ENCODE measurements at places on chromosomes 3 and 15. TPM values are rescaled to one million over a fixed set of nuclear protein-coding genes. Genes with fewer than 3 reads are reported as not detected.

The PIERCE2 gene
- 5.7 TPM for total RNA-seq

DNA sequence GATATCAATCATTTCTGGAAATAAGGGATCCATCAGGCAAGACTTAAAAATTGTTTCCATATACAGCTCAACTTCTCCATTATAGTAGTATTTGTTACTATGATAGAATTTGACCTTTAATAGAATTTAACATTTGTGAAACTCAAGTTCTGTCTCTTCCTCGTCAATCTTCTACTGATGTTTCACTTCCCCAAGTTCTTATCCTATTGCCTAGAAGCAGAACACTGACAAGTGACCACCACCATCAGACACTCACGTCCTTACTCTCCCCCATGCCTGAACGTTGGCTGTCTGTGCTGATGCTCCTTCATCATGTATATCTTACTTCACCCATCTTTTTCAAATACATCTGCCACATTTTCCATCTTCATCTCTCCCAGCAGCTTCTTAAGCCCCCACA lies 26.6 kb upstream of the TAFA4 start:
- DNase-seq: no peak

DNA sequence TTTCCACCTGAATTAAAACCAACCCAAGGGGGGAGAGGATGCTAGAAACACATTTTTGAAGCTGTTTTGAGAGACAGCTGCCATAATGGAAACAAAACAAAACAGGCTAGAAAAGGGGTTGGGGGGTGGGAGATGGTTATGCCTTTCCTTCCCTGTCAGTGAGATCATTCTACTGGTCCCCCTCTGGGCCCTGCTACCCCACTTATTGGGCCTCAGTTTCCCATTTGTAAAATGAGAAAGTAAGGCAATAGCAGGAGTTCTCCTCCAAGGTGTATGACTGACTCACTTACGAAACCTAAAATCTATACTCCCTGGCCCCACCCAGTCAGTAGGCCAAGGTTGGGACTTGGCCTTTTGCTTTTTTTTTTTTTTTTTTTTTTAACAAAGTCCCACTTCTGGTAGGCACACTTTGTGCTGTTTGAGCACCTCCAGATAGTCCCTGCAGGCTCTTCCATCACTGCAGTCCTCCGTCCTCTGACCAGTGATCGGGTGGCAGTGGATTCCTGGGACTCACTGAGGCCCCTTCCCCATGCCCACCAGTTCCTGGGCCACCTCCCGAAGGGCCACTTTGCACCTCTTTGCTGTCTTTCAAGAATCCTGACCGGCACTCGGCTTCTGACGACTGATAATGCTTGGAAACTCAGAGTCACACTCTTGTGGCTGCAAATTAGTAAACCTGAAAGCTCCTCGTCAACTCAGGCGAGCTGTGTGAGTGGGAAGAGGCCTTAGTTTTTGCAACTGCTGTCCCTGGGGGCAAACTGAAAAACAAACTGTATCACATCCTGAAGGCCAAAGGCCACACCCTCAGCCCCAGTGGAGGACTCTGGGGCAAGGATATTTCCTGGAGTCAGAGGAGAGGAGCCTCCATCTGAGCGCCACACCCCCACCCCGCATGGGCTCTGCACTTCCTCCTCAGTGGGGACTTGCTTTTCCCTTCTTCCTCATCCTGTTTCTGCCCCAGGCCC lies 6.7 kb upstream of the PSTPIP1 start:
- DNase-seq: peak; percentile 62

GRCh38 chr3:12947504-12948369 lies 106.4 kb upstream of the RPL32 start:
- DNase-seq: no peak

The BHLHE40 gene
- 37.4 TPM for total RNA-seq

The VILL gene
- total RNA-seq: 1.7 TPM

- DNase-seq: no peak
Observed at GRCh38 chr3:142287866-142288638, 62.7 kb upstream of the GK5 start.

The FBXL22 gene
- 20.7 TPM for total RNA-seq

DNA sequence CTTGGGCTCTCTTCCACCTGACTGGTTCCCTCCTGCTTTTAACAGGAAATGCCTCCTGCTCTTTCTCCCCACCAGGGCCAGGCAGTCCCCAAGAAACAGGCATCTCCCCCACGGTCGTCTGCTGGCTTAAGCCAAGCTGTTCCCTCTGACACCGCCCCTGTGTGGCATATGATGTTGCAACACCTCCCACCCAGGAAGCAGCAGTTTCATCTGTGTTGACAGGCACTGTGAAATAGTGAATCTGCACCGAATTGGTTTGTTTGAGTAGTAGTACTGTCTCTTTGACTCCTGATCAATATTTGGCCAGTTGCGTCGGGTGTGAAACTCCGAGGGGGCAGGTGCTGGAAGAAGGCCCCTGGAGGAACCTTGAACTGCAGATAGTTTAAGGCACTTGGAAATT lies 188.8 kb downstream of the FEZF2 start:
- no peak for DNase-seq

GRCh38 chr3:23837691-23838090 lies 31.9 kb downstream of the UBE2E1 start:
- DNase-seq: no peak

DNA sequence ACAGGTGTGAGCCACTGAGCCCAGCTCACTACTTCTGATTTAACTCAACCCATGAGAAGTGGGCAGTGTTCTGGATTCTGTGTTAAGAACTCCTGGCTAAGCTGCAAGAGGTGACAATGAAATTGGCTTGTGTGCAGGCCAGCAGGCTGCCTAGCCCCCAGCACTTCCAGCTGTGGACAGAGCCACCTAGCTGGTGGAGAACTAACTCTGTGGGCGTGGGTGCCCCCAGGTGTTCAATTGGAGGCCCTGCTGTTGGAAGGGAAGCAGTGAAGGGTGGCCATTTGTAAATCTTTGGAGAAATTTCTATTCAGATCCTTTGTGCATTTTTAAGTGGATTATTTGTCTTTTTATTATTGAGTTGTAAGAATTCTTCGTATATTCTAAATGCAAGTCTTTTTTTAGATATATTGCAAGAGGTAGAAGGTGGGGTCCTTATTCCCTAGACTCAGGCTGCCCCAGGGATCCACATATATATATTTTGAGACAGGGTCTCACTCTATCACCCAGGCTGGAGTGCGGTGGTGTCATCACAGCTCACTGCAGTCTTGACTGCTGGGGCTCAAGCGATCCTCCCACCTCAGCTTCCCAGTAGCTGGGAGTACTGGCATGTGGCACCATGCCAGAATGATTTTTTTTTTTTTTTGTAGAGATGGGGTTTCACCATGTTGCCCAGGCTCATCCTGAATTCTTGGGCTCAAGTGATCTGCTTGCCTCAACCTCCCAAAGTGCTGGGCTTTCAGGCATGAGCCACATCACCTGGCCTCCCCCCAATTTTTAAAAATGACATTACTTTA lies 7.2 kb upstream of the SCAMP5 start:
- no peak for DNase-seq

DNA sequence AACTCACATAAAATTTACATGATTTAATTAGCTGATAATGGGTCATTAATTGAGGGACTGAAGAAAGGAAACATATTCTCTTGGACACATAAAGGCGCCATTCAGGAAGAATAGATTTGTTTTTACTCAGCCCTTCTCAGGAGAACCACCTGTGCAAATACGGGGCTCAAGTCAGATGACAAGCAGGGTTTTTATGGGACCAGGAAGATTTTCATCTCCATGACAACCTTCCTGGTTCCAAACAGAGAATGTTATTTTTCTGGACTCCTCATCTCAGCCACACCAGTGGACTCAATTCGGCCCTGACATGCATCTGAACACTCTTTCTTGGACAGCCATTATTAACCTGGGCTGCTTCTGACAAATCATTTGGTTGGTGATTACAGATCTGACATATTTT lies 120.5 kb downstream of the PDZRN3 start:
- DNase-seq: no peak

GRCh38 chr15:99168601-99169580 lies 64.0 kb downstream of the SYNM start:
- no peak for DNase-seq

- no peak for DNase-seq
Observed at GRCh38 chr3:105317841-105318240, 48.9 kb upstream of the ALCAM start.

GRCh38 chr15:81298611-81299010 lies 25.3 kb downstream of the STARD5 start:
- no peak for DNase-seq

GRCh38 chr15:75232826-75233503 lies 25.2 kb upstream of the GOLGA6C start:
- no peak for DNase-seq

GRCh38 chr3:133995264-133995663 lies 34.5 kb downstream of the SLCO2A1 start:
- DNase-seq: no peak

- no peak for DNase-seq
Observed at GRCh38 chr3:94561094-94561493, 498.2 kb downstream of the NSUN3 start.

- no peak for DNase-seq
Observed at GRCh38 chr3:5054098-5054497, 68.0 kb upstream of the ARL8B start.

The ZNF639 gene
- total RNA-seq: 27.5 TPM

DNA sequence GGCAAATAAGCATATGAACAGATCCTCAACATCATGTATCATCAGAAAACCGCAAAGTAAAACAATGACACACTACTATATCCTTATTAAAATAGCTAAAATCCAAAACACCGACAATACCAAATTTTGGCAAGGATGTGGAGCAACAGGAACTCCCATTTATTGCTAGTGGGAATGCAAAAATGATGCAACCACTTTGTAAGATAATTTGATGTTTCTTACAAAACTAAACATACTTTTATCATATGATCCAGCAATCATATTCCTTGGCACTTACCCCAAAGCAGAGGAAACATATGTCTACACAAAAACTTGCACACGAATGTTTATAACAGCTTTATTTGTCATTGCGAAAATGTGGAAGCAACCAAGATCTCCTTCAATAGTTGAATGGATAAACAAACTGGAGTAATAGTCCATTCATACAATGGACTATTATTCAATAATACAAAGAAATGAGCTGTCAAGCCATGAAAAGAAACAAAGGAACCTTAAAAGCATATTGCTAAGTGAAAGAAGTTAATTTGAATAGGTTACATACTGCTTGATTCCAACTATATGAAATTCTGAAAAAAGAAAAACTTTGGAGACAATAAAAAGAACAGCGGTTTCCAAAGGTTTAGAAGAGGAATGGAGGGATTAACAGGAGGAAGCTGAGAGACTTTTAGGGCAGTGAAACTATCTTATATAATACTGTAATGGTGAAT lies 172.0 kb downstream of the VPS13C start:
- DNase-seq: no peak

GRCh38 chr3:185540695-185541094 lies 11.7 kb downstream of the LIPH start:
- no peak for DNase-seq

DNA sequence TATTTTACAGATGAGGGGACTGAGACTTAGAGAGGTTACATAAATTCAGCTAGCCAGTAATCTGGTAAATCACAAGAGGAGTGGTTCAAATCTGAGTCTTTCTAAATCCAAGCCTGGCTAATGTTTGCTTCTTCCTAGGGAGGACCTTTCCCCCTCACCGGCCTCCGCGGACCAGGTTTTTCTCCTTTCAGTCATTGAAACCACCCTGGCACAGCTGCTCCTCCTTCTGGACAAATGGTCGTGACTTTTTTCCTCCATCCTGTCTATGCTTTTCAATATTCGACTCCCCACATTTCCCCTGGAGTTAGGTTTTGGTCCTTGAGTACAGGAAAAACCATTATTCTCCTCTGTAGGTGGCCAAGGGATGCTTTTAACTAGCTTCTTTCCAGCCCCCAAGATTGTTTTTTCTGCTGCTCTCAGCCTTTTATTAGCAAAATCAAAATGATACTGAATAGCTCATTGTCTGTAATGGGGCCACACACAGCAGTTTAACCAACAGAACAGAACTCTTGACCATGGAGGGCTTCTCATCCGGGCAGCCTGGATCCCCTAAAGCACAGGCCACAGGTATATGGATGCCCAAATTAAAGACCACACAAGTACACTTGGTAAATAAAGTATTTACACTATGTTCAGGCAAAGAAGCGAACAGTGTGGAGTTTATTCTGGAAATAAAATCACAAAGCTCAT lies 85.9 kb upstream of the KLHL25 start:
- DNase-seq: no peak

DNA sequence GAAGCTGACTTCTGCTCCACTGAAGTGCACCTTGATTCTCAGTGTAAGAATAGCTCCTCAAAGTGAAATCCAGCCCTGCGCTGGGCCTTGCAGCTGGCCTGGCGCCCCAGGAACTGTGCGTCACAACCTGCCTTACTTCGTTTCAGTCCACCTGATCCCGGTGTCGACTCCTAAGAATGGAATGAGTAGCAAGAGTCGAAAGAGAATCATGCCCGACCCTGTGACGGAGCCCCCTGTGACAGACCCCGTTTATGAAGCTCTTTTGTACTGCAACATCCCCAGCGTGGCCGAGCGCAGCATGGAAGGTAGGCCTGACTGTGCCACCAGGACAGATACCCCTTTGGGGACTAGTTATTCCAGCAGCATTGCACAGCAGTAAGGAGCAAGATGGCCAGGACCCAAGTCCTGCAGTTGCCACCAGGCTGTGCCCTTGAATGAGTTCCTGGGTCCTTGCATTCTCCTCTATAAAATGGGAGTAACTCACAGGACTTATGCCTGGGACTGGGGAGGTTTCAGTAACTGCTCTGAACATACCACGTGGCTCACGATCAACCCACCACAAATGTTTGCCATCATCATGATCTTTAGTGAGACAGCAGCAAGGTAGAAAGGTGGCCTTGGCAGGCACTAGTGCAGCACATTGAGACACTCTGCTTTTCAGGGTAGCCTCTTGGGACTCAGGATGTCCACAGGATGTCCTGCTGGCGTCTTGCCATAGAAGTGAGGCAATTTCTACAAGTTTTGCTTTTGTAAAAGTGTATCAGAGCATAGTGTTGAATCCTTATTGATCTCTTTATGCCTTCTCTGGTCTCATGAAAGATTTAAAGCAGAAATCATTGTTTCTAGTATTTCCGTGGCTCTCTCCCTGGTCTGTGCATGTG lies 46.8 kb downstream of the PXYLP1 start:
- DNase-seq: no peak

GRCh38 chr3:127637546-127637945 lies 8.6 kb downstream of the PODXL2 start:
- DNase-seq: no peak

The FYCO1 gene
- 195 TPM for total RNA-seq

The CDHR4 gene
- total RNA-seq: not detected

- DNase-seq: no peak
Observed at GRCh38 chr3:149283401-149283800, 50.0 kb downstream of the TM4SF18 start.

DNA sequence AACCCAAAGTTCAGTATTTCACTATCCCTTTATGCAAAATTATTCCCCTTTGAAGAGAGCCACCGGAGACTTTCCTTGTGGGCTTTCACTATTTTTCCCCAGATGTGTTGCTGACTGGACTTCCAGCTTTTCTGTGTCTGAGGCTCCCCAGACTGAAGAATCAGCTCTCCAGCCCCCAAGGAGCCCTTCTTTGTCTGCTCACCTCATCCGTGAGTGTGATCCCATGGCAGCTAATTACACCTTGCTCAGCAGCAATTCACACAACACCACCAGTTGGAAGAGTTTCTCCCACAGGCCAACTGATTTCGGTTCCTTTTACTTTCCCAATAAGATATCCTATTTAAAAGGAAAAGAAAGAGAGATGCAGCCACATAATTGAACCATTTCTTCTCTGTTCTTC lies 249.5 kb upstream of the TRIM42 start:
- no peak for DNase-seq

The DLEC1 gene
- total RNA-seq: 0.21 TPM

All from heart left ventricle (tissue), 16 donors.